ENCODE measurements at places on chromosomes 12 and 14. TPM values are rescaled to one million over a fixed set of nuclear protein-coding genes. Genes with fewer than 3 reads are reported as not detected.

IL23A gene
- not detected for polyA plus RNA-seq

RTL1 gene
- polyA plus RNA-seq, result not detected

RAB35 gene
- polyA plus RNA-seq, result 23.2 TPM

GRCh38 chr14:98731701-98732100 is 540.3 kb downstream of the BCL11B start:
- no peaks in the 10 kb centered on the region for H3K27me3 ChIP-seq
- no peaks in the 10 kb centered on the region for H3K36me3 ChIP-seq
- DNase-seq, result no peak
- no peak overlapping the region for H3K4me3 ChIP-seq

PRICKLE1 gene
- 3.9 TPM for polyA plus RNA-seq

GRCh38 chr14:99176156-99176945 is 95.6 kb downstream of the BCL11B start:
- no peaks in the 10 kb centered on the region for H3K27me3 ChIP-seq
- no peaks in the 10 kb centered on the region for H3K4me1 ChIP-seq
- no peaks in the 10 kb centered on the region for H3K36me3 ChIP-seq
- no peak for DNase-seq

TAS2R31 gene
- not detected for polyA plus RNA-seq

FAM222A gene
- 12.5 TPM for polyA plus RNA-seq

- no peak overlapping the region for H3K27ac ChIP-seq
- H3K36me3 ChIP-seq, result no peaks in the 10 kb centered on the region
- H3K4me3 ChIP-seq, result no peak overlapping the region
- no peaks in the 10 kb centered on the region for H3K27me3 ChIP-seq
Observed at GRCh38 chr12:110421159-110421661, 17.7 kb upstream of the ANAPC7 start.

BIN2 gene
- 3.4 TPM for polyA plus RNA-seq

GRCh38 chr12:46516933-46517578 is 144.5 kb upstream of the SLC38A2 start:
- no peak overlapping the region for H3K27ac ChIP-seq
- H3K4me3 ChIP-seq, result no peak overlapping the region
- no peaks in the 10 kb centered on the region for H3K36me3 ChIP-seq
- H3K4me1 ChIP-seq, result no peaks in the 10 kb centered on the region
- no peak for DNase-seq

GRCh38 chr12:47458279-47458678 is 247.6 kb downstream of the RPAP3 start:
- H3K4me1 ChIP-seq, result no peaks in the 10 kb centered on the region
- H3K27me3 ChIP-seq, result no peaks in the 10 kb centered on the region
- H3K27ac ChIP-seq, result no peak overlapping the region
- no peak for DNase-seq

DNA sequence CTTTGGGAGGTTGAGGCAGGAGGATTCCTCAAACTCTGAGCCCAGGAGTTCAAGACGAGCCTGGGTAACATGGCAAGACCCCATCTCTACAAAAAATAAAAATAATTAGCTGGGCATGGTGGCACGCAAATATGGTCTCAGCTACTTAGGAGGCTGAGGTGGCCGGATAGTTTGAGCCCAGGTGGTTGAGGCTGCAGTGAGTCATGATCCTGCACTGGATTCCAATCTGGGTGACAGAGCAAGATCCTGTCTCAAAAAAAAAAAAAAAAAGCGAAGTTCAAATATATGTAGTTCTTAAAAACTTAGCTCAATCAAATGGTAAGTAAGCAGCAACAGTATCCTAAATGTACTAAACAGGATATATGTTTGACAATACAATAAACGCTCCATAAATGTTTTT is 85.5 kb upstream of the SSTR1 start:
- no peaks in the 10 kb centered on the region for H3K27me3 ChIP-seq
- no peak overlapping the region for H3K27ac ChIP-seq
- H3K36me3 ChIP-seq, result no peaks in the 10 kb centered on the region
- H3K4me1 ChIP-seq, result peaks cover 10% of the 10 kb centered on the region
- no peak overlapping the region for H3K4me3 ChIP-seq
- no peak for DNase-seq

DNA sequence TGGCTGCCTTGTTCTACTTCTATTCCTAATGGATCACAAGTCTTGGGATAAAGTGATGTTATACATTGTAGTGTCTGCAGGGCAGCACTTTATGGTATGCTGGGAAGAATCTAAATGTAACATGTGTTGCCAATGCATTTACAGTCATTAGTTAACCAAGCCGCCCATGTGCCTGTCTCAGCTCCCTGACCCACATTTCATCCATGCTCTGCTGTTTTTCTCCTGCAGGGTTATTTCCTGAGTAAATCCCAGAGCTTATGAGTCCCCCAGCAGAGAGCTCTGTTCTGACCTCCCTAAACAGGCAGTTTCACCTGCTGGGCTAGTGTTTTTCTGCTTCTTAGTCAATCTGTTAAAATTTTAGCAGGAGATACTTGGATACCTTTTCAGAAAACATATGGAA is 4.4 kb upstream of the TMTC2 start:
- H3K36me3 ChIP-seq, result no peaks in the 10 kb centered on the region
- no peak overlapping the region for H3K4me3 ChIP-seq
- DNase-seq, result no peak
- peaks cover 7% of the 10 kb centered on the region for H3K4me1 ChIP-seq
- H3K27ac ChIP-seq, result no peak overlapping the region
- no peaks in the 10 kb centered on the region for H3K27me3 ChIP-seq

OTUB2 gene
- 1.6 TPM for polyA plus RNA-seq

HIGD1C gene
- not detected for polyA plus RNA-seq

- H3K36me3 ChIP-seq, result no peaks in the 10 kb centered on the region
- no peak for DNase-seq
- H3K27me3 ChIP-seq, result no peaks in the 10 kb centered on the region
- H3K4me3 ChIP-seq, result no peak overlapping the region
Observed at GRCh38 chr14:55707365-55707804, 127.4 kb downstream of the KTN1 start.

GRCh38 chr14:49957089-49957852 is 64.4 kb downstream of the ARF6 start:
- no peak for DNase-seq
- H3K4me3 ChIP-seq, result no peak overlapping the region
- H3K27me3 ChIP-seq, result no peaks in the 10 kb centered on the region
- no peak overlapping the region for H3K27ac ChIP-seq
- no peaks in the 10 kb centered on the region for H3K36me3 ChIP-seq

DNA sequence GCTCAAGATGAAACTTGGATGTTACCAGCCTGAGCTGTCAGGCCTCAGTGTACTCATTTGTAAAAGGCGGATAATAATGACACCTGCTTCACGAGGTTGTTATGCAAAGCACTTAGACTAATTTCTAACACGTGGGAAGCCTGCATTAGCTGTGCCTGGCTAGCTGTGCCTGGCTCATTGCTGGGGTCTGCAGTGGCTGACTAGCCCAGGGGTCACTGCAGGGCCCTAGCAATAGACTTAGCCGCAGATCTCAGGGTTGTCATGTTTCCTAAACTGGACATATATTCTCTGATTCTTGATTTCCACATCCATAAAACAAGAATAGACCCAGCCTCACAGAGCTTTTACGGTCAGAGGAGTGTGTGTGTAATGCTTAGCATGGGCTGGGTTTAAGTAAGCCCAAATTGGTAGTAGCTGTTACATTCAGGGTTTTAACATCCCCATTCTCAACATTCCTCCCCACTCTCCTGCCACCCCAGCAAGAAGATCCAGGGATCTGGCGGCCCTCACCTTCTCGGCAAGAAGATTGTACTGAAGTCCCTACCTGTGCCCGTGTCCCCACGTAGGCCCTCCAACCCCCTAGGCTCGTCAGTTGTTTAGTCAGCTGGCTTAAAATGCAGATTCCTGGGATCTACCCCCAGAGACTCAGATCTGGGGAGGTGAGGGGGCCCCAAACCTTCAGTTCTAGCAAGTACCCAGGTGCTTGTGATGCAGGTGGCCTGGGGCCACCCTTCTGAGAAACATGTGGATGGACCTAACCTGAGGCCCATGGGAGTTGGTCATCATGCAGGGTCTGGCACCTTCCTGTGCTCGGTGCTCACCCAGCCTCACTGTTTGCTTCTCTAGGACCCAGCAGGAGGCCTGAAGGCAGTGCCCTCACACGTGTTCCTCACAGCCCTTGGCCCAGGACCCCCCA is 8.6 kb downstream of the NR4A1 start:
- no peaks in the 10 kb centered on the region for H3K4me1 ChIP-seq
- no peak overlapping the region for H3K4me3 ChIP-seq
- peaks cover 10% of the 10 kb centered on the region for H3K36me3 ChIP-seq
- no peaks in the 10 kb centered on the region for H3K27me3 ChIP-seq

DNA sequence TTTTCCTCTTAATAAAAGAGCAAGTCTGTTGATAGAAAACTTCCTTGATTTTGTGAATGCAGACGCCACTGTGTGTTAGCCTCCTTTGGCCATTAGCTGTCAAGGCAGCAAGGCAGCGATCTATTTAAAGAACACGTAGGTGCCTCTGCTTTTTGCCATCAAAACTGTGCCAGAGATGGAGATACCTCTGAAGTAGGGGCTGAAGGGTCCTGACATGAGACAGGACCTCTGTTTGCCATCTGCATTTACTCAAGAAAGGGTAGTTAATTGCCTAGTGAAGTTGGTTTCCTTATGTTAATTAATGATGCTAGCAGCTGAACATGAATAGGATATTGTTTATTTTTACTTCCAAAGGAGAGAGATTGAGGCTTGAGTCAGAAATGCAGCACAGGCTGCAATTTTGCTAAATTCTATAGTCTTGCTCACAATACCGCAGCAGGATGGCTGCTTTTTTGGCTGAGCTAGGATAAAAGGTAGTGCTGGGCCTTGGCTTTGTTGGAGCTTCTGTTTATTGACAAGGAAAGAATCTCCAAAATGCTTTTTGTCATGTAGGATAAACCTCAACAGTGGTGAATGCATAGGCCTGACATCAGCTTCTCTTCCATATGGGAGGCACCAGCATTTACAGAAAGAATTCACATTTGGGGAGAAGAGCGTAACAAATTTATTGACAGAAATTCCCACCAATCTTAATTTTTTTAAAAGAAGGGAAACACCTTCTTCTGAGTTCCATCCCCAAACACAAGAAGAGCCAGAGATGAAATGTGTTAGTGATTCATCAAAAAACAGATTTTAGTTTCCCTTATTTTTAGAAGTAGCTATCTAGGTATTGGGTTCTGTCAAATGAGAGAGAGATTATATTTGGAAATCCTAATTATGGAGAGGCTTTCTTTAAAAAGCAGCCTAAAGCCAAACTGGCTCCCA is 13.9 kb upstream of the RPH3A start:
- no peak for DNase-seq
- H3K27me3 ChIP-seq, result no peaks in the 10 kb centered on the region
- H3K4me1 ChIP-seq, result no peaks in the 10 kb centered on the region
- no peak overlapping the region for H3K4me3 ChIP-seq
- H3K27ac ChIP-seq, result no peak overlapping the region
- no peaks in the 10 kb centered on the region for H3K36me3 ChIP-seq

LALBA gene
- not detected for polyA plus RNA-seq

GRCh38 chr12:130192642-130193345 is 30.5 kb downstream of the FZD10 start:
- no peaks in the 10 kb centered on the region for H3K4me1 ChIP-seq
- H3K27me3 ChIP-seq, result no peaks in the 10 kb centered on the region
- no peak for DNase-seq

DNA sequence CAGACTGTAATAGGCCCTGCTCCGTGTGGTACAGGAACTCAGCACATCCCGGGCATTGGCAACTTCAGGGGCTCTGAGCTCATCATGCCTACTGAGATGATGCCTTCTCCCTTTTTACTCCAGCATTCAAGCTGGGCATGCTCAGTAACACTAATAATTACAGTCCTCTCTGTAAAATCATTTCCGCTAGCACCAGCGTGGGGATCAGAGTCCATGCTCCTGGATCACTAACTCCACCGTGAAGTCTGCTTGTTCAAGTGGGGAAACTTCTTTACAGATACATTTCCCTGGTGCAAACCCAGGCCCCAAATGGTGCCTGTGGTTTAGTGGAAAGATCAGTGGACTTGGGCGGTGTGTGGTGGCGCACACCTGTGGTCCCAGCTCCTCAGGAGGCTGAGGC is 16.7 kb downstream of the CLSTN3 start:
- peaks cover 32% of the 10 kb centered on the region for H3K36me3 ChIP-seq
- H3K27ac ChIP-seq, result no peak overlapping the region
- DNase-seq, result no peak
- H3K27me3 ChIP-seq, result no peaks in the 10 kb centered on the region

- peak overlapping the region; percentile 69 for H3K27ac ChIP-seq
- H3K27me3 ChIP-seq, result no peaks in the 10 kb centered on the region
- H3K36me3 ChIP-seq, result peaks cover 3% of the 10 kb centered on the region
- no peaks in the 10 kb centered on the region for H3K4me1 ChIP-seq
- peak overlapping the region; percentile 23 for H3K4me3 ChIP-seq
- peak; percentile 34 for DNase-seq
Observed at GRCh38 chr12:53659571-53659981, 16.3 kb downstream of the ATP5MC2 start.

- H3K4me3 ChIP-seq, result no peak overlapping the region
- H3K27me3 ChIP-seq, result no peaks in the 10 kb centered on the region
- no peaks in the 10 kb centered on the region for H3K4me1 ChIP-seq
- no peak overlapping the region for H3K27ac ChIP-seq
- no peaks in the 10 kb centered on the region for H3K36me3 ChIP-seq
Observed at GRCh38 chr12:61821381-61821780, 438.8 kb upstream of the USP15 start.

DNA sequence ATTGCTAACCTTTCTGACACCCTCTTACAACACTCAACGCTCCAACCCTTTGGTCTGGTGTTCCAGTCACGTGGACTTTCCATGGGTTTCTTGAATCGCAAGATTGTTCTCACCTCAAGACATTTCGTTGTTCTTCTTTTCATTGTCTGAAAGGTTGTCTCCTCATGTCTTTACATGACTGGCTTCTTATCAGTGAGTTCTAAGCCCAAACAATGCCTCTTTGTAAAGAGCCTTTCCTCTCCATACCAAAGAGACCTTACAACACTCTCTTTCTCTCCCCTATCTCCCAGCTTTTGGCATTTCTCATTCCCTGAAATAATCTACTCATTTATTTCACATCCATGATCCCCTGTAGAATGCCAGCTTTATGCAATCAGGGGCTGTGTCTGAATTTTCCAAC is 1144.8 kb downstream of the AACS start:
- no peaks in the 10 kb centered on the region for H3K36me3 ChIP-seq
- H3K4me3 ChIP-seq, result no peak overlapping the region
- no peaks in the 10 kb centered on the region for H3K27me3 ChIP-seq
- H3K27ac ChIP-seq, result no peak overlapping the region
- no peak for DNase-seq

DNA sequence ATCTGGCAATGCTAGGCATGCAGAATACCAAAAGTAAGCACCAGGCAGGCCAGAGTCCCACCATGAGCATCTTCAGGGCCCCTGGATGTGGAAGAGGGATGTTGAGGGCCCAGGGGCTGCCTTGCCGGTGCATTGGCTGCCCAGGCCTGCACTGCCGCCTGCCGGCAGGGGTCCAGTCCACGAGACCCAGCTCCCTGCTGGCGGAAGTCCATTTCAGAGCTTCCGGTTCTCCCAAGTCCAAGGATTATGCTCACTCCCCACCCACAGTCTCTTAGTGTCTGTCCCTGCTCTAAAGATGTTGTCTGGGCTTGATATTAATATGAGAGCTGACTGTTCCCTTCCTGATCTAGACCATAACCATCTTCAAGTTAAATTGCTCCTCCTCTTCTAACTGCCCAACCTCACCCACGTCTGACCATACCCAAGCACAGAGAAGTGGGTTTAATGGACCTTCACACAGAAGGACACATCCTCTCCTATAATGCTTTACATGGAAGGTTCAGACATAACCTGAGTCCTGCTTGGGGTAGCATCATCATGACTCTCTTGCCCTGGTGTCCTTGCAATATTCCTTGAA is 117.4 kb downstream of the DAD1 start:
- H3K27ac ChIP-seq, result no peak overlapping the region
- H3K27me3 ChIP-seq, result no peaks in the 10 kb centered on the region
- H3K4me3 ChIP-seq, result no peak overlapping the region
- H3K4me1 ChIP-seq, result peaks cover 5% of the 10 kb centered on the region

PLEKHD1 gene
- polyA plus RNA-seq, result 3.4 TPM
